Type B pancreatic cell (in vitro differentiated cells): ENCODE measurements at places on chromosomes 12 and 14.
A peak's percentile ranks its signal among the peaks of the same experiment; 100 is the strongest.

DNA sequence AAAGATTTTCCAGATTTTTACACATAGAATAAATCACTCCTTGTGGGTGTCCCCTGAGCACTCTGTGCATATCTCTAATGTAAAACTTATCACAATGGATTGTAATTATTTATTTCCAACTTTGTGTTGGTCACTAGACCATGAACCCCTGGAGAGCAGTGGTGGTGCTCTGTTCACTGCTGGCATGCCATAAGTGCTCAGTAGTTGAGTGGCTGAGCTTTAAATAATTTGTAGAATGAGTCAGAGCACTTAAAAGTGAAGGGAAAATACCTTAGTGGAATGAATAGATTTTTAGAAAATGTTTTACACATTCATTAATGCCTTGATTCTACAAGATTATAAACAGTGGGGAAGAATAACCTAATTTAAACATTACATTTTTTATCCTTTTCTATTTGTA lies 6.3 kb downstream of the MGAT4C start:
- DNase-seq = no peak

DNA sequence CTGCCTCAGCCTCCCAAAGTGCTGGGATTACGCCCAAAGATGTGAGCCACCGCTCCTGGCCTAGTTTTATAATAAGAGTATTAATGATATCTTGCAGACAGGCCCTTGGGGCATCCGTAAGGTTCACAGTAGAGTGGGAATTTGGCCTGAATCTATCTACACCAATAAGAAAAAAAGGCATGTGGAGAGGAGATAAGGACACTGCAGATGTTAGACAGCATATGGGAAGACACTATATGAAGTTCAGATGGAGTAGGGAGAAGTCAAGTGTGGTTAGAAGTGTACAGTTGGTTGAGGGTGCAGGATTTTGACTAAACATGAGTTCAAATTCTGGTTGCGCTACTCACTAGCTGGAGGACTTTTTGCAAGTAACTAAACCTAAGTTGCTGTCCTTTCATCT lies 8.5 kb upstream of the TTC8 start:
- no peak for DNase-seq

GRCh38 chr12:13368971-13369370 lies 172.4 kb downstream of the EMP1 start:
- no peak for DNase-seq

DNA sequence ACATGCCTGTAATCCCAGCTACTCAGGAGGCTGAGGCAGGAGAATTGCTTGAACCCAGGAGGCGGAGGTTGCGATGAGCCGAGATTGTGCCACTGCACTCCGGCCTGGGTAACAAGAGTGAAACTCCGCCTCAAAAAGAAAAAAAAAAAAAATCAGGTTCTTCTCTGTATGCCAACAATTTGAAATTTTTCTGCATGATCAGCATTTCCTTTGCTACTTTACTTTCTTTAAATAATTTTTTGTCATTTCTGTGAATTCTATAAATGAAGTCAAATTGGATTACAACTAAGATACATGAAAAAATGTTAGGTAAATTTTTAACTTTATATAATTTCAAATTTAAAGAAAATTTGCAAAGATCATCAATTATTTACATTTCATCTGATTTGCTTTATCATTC lies 87.8 kb downstream of the NUMB start:
- no peak for DNase-seq

- DNase-seq = peak; percentile 84
These were observed 127.9 kb upstream of the TMEM132D start for GRCh38 chr12:130031571-130032189.

DNA sequence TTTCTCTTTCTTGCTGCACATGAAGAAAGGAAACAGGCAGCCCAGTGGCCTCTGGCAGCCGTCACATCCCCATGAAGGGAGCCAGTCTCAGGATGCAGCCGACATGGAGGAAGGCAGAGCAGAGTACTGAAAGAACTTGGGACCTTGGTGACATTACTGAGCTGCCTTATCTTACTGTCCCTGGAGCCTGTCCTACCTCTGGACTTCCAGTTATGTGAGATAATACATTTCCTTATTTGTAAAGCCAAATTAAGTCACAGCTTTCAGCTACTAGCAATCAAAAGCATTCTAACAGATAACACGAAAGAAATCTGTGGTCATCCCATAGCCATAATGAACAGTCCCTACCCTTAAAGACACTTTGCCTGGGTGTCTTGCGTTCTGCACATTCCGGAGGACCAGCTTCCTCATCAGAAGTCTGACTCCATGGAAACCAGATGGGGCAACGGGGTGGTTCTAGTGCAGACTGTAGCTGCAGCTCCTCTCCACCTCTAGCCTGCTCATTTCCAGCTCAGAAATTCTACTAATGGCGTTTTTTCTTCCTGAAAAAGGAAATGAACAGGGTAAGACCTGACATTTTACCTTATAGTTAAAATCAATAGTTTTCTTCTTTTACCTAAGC lies 7.8 kb upstream of the EGLN3 start:
- DNase-seq = no peak

- DNase-seq = no peak
These were observed 45.5 kb downstream of the PPM1A start for GRCh38 chr14:60294411-60295069.

DNA sequence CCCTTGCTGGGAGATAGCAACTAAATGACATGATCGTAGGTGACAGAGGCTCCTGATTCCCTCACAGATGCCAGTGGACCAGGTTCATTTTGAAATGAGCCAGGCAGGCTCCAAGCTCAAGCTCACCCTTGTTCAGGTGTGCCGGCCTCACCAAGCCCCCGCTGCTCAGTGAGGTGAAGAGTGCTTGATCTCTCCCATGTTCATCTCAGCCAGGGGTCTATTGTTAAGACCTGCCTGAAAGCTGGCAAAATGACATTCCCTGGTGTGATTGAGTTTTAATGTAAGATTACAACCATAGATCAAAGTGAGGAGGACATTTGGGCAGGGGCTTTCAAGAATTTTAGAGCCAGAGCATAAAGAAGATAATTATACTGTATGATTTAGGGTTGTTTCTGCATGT lies 497.9 kb downstream of the EGLN3 start:
- DNase-seq = no peak

- DNase-seq = no peak
These were observed 576 bp downstream of the SYNE3 start for GRCh38 chr14:95515596-95516552.

GRCh38 chr12:26746121-26746714 lies 86.8 kb downstream of the ITPR2 start:
- no peak for DNase-seq

- DNase-seq = no peak
These were observed 13.1 kb upstream of the ANP32D start for GRCh38 chr12:48459259-48459658.

DNA sequence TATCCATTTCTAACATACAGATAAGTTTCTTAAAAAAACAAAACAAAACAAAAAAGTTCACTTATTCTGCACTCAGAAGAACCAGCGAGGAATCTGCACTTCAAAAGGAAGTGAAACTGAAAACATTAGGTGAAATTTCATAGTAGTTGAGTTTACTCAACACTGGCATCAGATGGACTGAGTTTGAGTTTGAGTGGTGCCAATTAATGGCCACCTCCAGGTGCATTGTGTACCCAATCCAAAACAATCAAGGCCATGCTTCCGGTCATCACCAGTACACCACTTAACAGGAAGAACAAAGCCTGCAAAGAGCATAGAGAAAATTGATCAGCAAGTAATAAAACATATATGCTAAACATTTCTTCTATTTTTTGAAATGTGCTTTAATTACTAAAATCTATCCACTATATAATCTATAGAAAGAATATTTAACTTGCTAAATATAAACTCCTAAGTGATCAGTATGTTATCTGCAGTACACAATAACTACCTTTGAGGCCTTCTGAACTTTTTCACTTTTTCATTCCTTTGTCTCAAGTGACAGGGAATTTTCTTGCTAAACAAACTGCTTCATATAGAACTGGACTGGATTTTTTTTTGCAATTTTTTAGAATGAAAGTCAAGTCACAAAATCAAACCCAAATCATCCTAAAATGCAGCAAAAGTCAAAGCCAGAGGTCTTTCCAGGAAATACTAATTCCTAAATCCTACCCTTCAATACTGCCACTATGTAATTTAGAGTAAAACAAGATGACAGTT lies 11.5 kb downstream of the SLC38A2 start:
- DNase-seq = no peak

DNA sequence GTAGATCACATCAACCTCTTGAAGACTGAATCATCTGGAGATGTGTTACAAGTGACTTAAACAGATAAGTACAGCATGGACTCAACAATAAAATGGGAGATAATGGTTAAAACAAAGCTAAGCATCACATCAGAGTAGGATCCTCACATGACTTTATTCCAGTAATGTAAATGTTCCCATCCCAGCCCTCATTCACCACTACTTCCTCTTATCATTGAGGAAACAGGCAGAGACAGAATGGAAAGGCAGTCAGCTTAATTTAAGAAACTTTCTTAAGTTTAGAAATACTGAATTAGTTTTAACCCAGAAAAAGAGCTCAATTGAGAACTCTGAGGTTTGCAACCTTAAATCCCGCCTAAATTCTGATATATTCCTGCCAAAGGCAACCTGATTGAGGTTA lies 1.2 kb upstream of the ALG10 start:
- no peak for DNase-seq

- DNase-seq = no peak
These were observed 29.2 kb upstream of the FOS start for GRCh38 chr14:75249251-75249957.

DNA sequence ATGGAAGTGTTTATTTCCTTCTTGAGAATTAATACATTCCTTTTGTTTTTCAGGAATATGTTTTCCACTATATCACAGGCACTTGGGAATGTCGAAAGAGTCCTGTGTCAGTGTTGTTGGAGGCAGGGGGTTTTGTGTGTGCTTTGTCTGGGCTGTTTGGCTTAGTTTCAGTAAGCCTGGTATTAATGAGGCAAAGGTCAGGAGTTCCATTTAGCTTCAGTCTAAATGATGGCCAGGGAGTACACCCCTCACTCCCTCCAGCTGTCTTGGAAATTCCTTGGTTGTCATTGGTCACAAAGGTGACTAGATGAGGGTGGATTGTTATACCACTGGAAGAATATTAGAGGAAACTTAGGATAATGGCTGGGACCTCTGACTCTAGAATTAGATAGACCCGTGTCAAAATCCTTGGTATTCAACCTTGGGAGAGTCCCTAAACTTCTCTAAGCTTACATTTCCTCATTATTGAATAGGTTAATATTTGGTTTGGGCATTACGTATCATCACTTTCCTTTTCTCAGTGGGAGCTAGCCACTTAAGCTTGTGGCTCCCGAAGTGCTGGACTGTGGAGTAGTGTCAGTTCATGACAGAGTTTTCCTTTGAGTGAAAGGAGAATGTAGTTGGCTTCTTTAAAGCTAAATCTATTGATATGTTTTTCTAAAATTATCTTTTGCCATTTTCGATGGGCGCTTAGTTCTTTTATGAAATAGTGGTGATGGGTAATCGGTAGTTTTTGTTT lies 5.2 kb downstream of the FRS2 start:
- DNase-seq = no peak

- DNase-seq = no peak
These were observed 29.9 kb downstream of the NEUROD4 start for GRCh38 chr12:55049676-55050075.

DNA sequence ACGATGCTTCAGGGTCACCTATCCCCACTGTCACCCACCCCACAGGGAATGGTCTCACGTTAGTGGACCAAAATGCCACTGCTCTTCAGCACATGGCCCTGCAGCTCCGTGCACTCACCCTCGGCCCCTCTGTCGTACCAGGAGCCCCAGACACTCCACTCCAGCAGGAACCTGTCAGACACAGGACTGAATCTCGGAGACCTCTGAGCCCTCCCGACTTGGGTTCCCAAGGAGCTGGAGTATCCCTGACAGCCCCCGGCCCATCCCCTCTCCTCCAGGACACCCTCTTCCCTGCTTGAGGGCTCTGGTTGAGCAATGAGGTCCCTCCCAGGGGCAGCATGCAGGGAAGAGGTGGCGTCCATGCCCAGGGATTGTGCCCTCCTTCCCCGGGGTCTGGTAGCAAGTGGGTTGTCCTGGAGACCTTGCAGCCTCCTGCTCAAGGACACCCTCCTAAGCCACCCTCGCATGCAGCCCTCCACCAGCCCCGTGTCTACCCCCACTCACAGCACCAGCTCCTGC lies 20.4 kb upstream of the LRTM2 start:
- DNase-seq = peak; percentile 59

- DNase-seq = no peak
These were observed 276.8 kb downstream of the PCNX1 start for GRCh38 chr14:71183876-71184689.

- DNase-seq = no peak
These were observed 8.3 kb upstream of the KLHL42 start for GRCh38 chr12:27771481-27772327.

GRCh38 chr12:46480724-46481123 lies 108.2 kb upstream of the SLC38A2 start:
- DNase-seq = no peak

DNA sequence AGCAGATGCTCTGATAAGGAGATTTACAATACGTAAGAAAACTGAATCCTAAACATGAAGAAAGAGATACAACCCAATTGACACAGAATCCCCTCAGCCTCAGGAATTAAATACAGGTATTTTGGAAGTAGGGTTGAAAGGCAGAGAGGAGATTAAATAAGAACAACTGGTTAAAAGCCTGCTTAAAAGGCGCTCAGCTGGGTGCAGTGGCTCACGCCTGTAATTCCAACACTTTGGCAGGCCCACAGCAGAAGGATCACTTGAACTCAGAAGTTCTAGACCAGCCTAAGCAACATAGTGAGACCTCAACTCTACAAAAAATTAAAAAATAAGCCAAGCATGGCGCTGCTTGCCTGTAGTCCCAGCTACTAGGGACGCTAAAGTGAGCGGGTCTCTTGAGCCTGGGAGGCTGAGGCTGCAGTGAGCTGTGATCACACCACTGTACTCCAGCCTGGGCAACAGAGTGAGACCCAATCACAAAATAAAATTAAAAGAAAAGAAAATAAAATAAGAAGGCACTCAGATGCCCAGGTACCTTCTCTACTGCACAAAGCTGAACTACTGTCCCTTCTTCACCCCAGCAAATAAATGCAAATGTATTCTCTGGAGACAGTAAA lies 32.9 kb downstream of the MED13L start:
- DNase-seq = no peak

DNA sequence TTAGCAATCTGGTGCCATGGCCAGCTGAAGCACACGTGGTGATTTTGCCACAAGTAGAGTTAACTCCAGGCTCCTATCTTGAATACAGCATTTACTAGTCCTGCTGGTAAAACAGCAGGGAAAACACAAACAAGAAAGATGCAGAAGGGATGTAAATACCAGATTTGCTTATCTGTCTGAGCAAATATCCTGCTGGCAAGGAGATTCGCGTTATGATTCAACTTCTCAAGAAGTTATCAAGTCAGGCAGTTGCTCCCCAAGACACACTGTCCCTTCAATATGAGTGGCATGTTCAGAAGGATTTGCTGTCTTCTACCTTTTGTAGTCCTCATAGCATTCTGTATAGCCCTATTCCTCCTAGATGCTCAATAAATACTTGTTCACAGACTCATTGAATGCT lies 171.2 kb upstream of the EGLN3 start:
- DNase-seq = no peak

GRCh38 chr12:88245905-88246304 lies 103.8 kb downstream of the TMTC3 start:
- DNase-seq = no peak
